ENCODE measurements at places on chromosomes 3 and 15.

DNA sequence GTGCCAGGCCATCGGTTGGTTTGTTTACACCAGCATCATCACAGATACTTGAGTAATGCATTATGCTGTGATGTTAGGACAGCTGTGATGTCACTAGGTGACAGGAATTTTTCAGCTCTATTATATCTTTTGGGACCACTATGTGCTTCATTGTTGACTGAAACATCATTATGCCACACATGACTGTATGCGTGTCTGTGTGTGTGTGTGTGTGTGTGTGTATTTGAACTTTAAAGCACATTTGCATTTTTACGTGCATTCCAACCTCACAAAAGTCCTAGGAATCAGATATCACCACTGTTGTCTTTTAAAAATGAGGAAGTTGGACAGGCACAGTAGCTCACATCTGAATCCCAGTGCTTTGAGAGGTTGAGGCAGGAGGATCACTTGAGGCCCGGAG lies 223.0 kb downstream of the TBL1XR1 start:
- no peak for DNase-seq

GRCh38 chr15:66953523-66954229 lies 111.7 kb upstream of the SMAD3 start:
- DNase-seq: no peak

- DNase-seq: no peak
These were observed 52.7 kb downstream of the TLE3 start for GRCh38 chr15:70045045-70045444.

- DNase-seq: no peak
These were observed 1109.0 kb downstream of the TUSC7 start for GRCh38 chr3:117818592-117818991.

DNA sequence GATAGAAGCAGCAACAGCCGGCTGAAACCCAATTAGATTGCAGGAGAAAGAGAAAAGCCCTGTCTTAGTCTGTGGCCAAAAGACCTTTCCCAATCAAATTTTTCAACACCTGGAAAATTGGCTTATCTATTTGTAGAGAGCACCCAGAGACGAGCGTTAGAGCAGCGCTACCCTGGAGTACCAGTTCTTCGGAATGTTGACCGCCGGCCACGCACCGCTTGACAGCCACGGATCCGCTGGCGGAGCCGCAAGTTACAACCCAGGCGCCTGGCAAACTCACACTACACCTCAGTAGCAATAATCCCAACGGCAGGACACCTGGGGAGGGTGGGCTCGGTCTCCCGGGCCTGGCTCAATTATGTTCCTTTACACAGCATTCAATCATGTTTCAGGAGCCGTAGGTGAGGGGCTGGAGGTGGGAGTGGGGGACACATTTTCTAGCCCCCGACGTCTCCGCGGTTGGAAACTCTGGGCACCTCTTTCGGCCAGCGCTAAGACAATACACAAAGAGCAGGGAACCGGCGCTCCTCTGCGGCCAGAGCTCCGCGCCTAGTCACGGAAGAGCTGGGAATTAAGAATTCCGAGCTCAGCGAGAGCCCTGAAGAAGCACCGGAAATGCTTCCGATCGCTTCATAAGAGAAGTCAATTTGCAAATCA lies 1.2 kb downstream of the MB21D2 start:
- no peak for DNase-seq

- DNase-seq: no peak
These were observed 239.8 kb upstream of the TLE3 start for GRCh38 chr15:70337277-70338186.

DNA sequence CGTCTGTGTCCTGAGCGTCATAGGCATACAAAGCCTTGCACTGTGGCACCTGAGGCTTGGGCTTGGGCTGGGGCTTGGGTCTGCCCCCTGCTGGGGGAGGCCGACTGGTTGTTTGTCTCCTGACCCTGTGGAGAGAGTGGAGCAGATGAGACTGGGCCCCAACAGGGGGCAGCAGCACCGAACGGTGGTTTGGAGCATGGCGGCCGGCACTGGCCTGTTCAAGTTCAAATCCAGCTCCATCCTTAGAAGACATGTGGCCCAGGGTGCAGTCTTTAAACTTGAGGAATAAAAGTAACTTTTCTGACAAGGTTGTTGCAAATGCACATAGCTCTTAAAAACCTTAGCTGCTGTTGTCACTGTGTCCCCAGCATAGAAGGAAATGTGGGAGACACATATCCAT lies 33.3 kb downstream of the CCNB2 start:
- DNase-seq: peak; percentile 34

DNA sequence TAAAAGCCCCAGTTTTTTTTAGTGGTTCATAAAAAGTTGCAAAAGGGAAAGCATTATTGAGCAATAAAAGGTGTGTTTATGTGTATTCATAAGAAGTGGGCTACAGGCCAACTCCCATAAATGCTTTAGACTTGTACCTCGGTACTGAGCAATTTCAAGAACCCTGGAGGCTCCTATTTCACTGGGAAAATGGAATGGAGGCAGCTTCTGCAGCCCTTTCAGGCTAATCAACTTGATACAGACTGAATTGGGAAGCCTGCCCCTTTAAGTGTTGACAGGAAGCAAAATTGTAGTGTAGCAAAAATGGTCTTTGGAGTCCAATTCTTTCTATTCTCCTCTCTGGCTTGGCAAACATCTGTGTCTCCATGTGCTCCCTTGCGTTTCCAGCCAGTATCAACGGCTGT lies 118.8 kb downstream of the ECT2 start:
- DNase-seq: no peak

- no peak for DNase-seq
These were observed 35.5 kb downstream of the GADL1 start for GRCh38 chr3:30858894-30859389.

- peak; percentile 74 for DNase-seq
These were observed 361.0 kb downstream of the SHQ1 start for GRCh38 chr3:72487078-72487765.

GRCh38 chr3:30437171-30437601 lies 169.2 kb upstream of the TGFBR2 start:
- DNase-seq: no peak

GRCh38 chr3:132265028-132265427 lies 52.2 kb upstream of the ACP3 start:
- DNase-seq: no peak

- DNase-seq: no peak
These were observed 26.7 kb upstream of the GREM1 start for GRCh38 chr15:32690941-32691688.

DNA sequence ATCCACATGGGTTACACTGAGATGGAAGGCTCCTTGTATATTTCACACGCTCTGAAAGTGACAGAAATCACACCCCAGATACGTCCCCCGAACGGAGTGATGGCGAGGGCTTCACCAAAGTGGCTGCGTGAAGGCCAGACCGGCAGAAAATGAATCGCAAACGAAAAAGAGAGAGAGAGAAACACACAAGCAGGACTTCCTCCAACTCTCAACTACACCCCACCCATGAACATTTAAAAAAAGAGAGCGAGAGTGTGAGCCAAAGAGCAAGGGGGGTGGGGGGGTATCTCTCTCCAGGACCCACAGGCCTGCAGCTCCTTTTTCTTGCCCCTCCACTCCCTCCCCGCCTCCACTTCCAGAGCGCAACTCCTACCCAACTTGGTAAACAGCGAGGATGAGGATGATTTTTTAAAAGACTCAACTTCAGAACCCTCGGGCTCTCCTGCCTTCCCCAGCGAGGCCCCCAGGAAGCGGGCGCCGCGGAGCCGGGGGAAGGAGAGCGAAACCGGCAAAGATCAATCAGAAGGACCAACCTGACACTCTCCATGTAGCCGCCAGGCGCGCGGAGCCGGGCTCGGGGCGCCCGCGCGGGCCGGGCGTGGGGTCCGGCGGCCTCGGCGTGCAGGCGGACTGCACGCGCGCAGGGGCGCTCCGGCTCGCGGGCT lies 519.1 kb downstream of the FOXP1 start:
- peak; percentile 35 for DNase-seq

DNA sequence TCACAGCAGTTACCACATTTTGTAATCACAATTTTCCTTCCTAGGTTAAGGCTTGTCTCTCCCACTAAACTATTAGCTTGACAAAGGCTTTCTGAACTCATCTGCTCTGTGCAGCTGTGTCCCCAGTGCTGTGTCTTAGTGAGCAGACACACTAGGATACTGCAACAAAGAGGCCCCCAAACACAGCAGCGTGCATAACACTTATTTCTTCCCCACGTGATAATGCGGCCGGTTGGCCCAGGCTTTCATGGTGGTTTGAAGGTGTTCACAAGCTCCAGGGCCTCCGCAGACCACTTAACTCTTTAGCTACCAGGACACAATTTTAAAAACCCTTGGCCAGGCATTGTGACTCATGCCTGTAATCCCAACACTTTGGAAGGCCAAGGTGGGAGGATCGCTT lies 2.2 kb upstream of the HDAC11 start:
- no peak for DNase-seq

GRCh38 chr3:127039719-127040118 lies 56.8 kb downstream of the PLXNA1 start:
- DNase-seq: no peak

GRCh38 chr3:185254799-185255198 lies 950 bp upstream of the EHHADH start:
- no peak for DNase-seq

DNA sequence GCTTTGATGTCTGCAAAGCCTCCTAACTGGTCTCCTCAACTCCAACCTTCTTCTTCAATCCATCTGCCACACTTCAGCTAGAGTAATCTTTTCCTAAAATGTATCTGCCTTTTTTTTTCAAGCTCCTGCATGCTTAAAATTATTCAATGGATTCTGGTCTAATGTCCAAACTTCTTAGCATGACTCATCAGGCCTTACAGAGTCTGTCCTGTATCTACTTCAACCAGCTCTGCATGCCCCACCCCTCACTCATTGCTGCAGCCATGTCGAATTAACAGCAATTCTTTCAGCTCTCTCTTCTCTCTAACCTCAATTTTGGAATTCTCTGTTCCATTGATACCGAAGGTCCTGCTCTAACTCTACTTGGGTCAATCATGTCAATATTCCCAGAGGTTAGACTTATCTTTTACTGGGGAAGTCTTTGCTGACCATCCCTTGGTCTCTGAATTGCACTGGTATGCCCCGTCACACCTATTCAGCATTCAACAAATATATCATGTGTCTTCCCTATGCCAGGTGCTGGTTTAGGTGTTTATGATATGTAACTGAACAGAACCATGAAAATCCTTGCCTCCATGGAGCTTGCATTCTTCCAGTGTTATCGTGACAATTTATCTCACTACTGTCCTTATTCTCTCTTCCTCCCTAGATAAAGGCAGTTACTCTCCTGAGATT lies 88.5 kb upstream of the NANOGP8 start:
- DNase-seq: no peak

DNA sequence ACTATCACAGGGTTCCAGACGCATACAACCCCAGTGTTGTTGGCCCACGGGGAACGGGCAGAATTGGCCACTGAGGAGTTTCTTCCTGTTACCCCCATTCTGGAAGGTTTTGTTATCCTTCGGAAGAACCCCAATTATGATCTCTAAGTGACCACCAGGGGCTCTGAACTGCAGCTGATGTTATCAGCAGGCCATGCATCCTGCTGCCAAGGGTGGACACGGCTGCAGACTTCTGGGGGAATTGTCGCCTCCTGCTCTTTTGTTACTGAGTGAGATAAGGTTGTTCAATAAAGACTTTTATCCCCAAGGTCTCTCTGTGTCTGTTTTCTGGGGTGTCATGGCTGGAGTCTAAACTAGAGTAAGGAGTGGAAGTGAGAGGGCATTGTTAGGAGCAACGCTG lies 5.7 kb upstream of the EIF4G1 start:
- no peak for DNase-seq

- no peak for DNase-seq
These were observed 32.2 kb downstream of the EPHB1 start for GRCh38 chr3:134827213-134827612.

DNA sequence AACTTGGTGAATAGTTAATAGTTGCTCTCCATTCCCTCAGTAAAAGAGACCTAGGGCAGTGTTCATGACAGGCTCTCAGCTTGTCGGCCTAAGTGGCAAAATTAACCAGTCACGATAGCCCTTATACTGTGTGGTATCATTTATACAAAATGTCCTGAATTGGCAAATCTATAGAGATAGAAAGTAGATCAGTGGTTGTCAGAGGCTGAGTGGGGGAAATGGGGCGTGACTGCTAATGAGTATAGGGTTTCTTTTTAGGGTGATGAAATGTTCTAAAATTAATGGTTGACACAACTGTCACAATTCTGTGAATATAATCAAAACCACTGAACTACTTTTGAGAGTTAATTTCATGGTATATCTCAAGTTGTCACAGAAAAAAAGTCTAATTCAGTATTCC lies 20.9 kb downstream of the ARIH1 start:
- no peak for DNase-seq

DNA sequence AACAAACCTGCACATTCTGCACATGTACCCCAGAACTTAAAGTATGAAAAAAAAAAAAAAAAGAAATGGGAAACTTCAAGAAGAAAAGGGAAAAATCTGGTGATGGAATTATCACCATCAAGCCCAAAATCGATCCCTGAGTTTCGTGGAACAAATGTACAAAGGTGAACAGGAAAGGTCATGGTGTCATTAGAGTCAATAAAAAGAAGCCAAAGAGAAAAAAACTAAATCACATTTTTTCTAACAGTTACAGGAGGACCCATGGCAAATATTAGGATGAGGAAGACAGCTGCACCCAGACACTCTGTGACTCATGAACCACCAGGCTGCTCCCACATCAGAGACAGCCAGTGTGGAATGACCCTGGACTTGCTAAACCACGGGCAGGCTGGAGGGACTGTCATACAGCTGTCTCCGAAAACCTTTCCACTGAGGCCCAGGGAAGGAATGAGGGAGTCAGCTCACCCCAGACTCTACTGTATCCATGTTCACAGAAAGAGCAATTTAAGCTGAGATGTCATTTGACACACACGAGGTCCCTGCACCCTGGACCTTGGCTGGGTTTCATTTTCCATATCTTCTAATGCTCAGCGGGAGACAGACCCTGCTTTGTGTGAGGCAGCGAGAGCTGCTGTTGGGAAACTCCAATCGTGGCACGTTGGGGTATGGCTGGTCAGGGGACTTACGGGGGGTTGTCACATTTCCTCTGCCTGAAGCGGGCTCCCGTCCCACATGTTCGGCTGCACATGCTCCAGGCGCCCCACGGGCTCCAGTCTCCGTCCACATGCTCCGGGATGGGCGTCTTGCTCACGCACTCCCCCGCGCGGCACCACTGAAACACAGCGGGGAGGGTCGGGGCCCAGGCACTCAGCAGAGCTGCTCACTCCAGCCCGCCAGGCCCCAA lies 210.2 kb downstream of the ADAMTS17 start:
- DNase-seq: no peak

DNA sequence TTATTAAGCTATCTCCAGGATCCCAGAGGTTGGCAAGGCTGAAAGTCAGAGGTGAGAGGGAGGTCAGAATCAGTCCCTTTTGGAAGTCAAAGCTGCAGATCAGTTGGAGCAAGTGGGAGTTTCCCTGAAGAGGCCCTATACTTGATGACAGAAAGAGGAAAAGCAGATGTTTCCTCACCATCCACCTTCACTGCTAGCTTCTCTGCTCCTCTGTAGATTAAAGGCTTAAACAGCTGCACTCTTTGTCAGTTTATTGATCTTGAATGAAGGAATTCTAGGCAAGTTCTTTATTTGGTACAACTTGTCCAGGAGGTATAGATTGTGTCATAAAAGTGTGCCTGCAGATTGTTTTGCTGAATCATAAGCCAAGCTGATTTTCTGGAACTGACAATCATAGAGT lies 408.2 kb upstream of the TGFBR2 start:
- no peak for DNase-seq

Measured in stimulated activated CD8-positive, alpha-beta memory T cell treated with anti-CD3 and anti-CD28 coated beads, Interleukin-2, amount 100 ng/mL, for 48 hours (primary cell).